ENCODE measurements at places on chromosomes 6 and 20.
A peak's percentile ranks its signal among the peaks of the same experiment; 100 is the strongest.

DNA sequence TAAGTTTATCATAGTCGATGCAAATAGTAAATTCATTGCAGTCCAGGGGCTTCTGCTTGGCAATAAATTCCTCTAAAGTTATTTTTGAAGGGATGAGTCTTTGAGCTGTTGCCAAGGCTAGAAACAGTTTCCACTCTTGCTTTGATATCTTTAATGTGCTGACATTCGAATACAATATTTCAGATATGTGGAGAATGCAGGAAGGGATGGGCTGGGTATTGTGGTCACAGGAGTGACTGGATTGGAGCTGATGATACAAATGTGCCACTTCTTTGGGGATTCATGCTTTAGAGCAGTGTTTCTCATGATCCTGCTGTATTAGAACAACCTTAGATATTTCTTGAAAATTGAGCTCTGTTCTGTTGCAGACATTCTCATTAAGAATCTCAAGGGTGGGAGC, 139.0 kb downstream of the PRDM13 start:
- DNase-seq: no peak

DNA sequence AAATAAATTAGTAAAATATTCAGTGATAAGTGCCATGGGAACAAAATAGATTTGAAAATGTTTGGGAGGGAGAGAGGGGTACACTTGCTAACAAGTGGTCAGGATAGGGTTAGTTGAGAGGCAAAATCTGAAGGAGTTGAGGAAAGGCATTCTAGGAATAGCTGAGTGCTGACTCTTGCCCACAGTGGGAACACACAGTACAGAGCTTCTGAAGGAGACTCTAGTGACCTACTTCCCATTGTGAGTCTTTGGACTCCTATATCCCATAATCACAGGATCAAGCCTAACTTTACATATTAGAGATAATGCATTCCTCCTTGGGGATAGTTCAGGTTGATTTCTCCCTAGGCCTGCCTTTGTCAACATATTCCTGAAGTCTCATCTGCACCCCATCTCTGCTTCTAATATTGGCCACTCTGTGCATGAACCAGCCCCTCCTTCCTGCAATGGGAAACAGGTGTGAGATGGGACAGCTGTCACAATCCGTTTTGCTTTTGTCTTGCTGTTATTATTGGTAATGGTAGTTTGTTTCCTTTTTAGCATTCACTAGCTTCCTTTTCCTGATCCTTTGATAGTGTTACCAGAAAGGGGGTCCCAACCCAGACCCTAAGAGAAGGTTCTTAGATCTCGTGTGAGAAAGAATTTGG, 2.6 kb upstream of the TRIM38 start:
- DNase-seq: no peak

DNA sequence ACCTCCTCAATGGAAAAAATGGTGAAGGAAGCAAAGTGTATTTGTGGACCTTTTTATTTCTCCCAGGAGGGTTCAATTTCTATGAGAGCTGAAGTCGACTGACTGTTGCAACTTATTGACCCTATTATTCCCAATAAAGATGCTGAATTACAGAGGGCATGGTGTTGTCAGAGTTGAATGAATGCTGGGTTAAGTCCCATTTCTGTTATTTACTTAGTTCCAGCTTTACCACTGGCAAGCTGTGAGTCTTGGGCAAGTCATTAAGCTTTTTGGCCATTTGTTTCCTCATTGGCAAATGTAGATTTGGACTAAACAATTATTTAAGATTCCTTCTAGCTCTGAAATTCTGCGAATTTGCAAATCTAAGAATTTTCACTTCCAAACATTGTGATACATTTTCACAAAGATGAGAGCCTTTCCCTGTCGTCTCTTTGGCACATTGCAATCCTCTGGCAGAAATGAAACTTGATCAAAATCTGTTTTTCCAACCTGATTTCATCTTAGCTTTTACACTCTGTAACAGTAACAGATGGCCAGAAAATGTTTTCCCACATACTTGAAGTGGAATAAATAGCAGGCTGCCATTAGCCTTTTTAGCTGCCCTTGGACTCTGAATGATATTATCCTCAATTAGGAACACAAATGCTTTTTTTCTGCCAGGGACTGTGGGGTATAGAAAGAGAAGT, 21.3 kb downstream of the BLTP3A start:
- DNase-seq: no peak

DNA sequence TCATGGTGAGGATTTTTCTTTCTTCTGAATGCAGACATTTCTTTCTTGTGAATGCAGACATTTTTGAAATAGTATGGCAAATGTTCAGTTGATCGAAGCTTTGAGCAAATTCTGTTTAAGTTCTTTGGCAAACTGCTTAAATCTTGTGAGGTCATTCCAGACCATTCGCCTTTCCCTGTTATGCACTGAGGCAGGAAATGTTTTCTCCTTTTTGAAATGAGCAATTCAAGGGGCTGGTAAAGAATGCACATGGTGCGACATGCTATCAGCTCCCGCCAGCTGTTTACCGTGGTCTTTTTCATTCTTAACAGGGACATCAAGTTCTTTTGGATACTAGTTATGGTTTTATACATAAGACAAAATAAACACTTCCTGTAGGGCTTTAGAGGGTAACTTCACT, 112.0 kb upstream of the CCN2 start:
- no peak for DNase-seq

DNA sequence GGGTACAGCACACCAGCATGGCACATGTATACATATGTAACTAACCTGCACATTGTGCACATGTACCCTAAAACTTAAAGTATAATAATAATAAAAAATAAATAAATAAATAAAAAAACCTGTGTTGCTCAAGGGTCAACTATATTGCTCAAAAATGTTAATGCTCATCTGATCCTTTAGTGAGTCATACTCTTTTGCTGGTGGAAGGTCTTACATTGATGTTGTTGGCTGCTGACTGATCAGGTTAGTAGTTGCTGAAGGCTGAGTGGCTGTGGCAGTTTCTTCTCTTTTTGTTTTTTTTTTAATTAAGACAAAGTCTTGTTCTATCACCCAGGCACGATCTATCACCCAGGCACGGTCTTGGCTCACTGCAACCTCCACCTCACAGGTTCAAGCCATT, 29.6 kb upstream of the SMIM26 start:
- no peak for DNase-seq

DNA sequence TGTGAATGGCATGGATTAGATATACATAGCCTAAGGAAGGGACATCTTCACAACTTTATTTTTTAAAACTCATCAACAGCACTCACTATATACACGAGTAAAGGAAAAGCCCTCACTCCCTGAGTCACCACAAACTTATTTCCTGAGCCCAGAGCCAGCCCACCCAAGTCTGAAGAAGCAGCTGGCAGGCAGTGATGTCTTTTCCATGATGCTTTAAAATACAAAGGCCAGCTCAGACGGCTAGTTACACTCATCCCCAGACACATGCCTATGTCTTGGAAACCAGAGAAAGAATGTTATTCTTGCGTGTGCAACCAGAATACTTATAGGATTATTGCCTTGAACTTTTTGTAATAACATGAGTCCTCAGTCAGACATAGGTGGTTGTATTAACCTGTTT, 114.4 kb downstream of the ADGRG6 start:
- no peak for DNase-seq

GRCh38 chr6:255041-255750, 37.1 kb upstream of the DUSP22 start:
- no peak for DNase-seq

DNA sequence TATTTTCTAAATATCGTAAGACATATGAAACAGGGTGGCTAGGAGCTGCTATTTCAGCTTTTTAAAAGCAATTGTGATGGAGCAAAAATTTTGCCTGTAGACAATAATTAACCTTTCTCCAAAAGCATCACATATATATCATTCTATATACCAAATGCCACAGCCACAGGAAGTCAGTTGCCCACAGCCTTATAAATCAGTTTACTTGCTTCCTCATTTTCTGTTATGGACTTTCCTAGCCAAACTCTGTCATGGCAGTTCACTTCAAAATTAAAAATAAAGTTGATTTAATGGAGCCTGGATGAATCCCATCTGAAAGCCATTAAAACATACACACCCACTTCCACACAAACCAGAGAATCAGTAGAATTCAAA, 93.4 kb upstream of the NHSL1 start:
- DNase-seq: no peak

- peak; percentile 69 for DNase-seq
Measured at GRCh38 chr6:138517635-138518034, 18.3 kb upstream of the NHSL1 start.

DNA sequence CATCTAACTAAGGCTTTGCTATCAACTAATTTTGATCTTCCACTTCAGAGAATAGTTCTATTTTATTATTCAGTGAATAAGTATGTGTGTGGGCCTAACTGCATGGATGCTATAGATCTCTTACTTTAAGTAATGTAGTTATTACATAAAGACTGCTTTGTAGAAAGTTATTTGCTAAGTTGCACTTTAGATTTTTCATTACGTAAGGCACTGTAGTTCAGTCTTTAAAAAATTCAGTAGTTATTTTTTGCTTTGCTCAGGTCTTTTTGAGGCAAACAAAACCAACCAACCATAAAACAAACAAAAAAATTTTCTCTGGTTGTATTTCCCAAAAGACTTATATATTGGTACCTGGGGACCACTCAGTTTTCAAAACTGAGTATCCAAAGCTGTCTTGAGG, 53.0 kb downstream of the KCNQ5 start:
- DNase-seq: no peak

- DNase-seq: no peak
Measured at GRCh38 chr6:170533792-170534191, 19.3 kb downstream of the PSMB1 start.

DNA sequence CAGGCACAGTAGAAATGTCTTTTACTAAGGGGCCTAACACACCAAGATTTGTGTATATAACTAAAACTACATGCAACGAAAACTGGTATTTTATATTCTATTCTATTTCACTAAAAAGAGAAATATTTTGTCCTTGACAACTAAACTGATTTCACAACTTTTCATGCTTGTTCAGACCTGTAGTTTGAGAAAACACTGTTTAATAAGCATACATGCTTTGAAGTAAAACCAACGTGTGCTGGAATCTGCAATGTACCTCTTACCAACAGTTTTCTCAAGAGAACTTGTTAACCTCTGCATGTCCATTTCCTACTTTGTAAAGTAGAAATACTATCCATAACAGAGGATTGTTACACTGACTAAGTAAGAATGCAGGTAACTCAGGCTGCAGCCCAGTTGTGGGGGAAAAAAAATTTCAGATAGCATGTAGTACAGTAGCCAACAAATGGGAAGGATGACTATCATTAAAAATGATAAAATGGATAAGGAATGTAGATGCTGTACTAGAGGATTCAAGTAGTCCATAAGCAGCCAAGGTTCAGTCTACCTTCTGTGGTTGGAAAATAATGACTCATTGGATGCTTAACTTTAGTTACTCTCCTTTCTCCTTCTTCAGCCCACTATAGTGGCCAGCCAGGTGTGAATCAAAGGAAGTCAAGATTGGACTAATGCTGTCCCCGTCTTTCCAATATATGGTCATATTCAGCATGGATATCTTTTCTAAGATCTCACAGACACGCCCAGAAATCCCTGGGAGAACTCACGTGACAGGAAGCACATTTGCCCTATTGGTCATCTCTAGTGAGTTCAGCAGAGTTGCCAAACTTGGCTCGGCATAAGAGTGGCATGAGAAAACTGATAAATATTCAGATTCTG, 65.2 kb downstream of the HFE start:
- DNase-seq: no peak

- peak; percentile 80 for DNase-seq
Measured at GRCh38 chr20:49186535-49187329, 1.4 kb downstream of the STAU1 start.

- DNase-seq: no peak
Measured at GRCh38 chr6:89048985-89049384, 31.6 kb upstream of the PNRC1 start.

- DNase-seq: peak; percentile 36
Measured at GRCh38 chr20:64099880-64100565, 7.3 kb downstream of the NPBWR2 start.

DNA sequence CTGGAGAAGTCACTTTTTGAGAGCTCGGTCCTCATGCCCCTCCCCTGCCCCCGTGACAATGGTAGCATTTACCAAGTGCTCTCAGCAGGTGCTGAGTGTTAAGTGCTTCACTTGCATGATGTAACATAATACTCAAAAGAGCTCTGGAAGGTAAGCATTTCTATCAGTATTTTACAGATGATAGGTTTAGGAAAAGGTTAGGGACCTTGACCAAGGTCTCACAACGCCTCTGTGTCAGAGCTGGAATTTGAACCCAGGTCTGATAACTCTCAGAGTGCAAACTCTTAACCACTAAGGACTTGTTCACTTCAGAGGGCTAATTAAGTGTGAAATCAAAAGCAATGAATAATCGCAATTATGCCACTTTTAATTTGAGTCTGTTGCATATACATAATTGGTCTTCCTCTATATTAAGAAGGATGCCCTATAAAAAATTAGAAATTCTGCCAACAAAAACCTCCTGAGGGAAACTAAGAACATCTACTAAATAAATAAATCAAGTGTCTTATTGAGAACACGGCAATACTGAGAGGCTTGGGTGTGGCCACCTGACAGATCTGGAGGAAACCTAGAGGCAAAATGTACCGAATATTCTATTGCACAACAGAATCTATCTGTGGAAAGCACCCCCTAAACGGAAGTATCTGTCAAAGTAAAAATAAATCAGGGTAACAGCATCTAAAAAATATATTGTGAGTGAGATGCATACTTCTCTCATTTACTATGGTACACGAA, 109.8 kb downstream of the BACH2 start:
- peak; percentile 51 for DNase-seq

DNA sequence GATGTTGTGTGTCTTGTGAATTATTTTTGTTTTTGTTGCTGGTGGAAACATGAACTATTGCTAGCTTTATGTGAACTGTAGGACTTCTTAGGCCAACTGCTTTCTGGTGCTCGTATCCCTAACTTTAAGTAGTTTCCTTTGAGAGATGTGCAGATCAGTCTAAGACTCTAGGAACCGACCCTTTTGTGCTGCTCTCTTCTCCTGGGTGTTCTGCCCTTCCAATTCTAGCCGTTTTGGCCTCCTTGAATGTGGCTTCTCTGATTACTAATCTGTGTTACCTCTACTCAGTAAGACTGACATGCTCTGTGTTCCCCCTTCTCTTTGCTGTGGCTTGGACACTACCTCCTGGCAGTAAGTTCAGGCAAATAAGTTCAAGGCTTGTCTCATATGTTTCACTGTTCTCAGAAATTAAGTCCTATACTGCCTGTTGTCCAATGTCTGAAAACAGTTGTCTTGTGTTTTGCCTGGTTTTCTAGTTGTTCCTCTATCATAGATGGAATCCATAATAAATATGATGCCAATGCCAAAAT, 58.0 kb downstream of the FOXO3 start:
- no peak for DNase-seq

- peak; percentile 18 for DNase-seq
Measured at GRCh38 chr6:39228111-39228971, 934 bp downstream of the KCNK5 start.

GRCh38 chr6:163335671-163336545, 78.6 kb upstream of the QKI start:
- no peak for DNase-seq

DNA sequence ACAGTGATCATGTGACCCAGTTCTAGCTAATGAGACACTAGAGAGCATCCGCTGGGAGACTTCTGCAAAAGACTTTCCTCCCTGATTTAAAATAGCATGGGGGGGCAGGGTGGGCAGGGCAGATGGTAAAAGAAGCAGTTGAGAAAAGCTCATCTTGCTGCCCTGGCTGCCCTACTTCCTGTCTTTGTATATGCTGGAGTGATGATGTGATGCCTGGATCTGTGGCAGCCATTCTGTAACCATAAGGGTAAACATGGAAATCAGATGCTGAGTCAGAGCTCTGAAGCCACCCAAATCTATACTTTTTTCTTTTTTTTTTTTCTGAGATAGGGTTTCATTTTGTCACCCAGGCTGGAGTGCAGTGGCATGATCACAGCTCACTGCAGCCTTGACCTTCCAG, 25.4 kb downstream of the ZFP64 start:
- no peak for DNase-seq

GRCh38 chr6:129683601-129684322, 26.2 kb downstream of the ARHGAP18 start:
- peak; percentile 74 for DNase-seq

Data from CD4-positive, alpha-beta T cell treated with Interleukin-21 for 1 hour (primary cell).